Breast epithelium (tissue), 4 donors: ENCODE measurements at places on chromosomes 5 and 9. TPM values are rescaled to one million over a fixed set of nuclear protein-coding genes. Genes with fewer than 3 reads are reported as not detected.

DNA sequence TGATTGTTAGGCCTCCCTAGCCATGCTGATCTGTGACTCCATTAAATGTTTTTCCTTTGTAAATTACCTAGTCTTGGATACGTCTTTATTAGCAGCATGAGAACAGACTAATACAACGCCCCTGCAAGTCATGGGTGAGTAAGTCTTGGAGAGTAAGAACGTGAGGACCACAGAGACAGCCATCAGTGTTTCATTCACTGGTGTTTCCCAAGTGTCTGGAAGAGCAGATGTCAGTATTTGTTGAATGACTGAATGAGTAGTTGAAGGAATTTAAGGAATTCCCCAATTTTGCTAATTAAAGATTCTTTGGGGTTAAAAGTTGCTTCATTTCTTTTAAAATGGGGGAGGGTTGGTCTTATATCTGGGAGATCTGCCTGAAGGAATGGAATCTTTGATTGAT, 178.8 kb downstream of the TRIO start:
- H3K27me3 ChIP-seq = no peaks in the 10 kb centered on the region
- no peak overlapping the region for H3K27ac ChIP-seq
- no peak overlapping the region for H3K4me3 ChIP-seq

The GABRG2 gene
- not detected for total RNA-seq

GRCh38 chr5:179378116-179378440, 32.8 kb upstream of the ADAMTS2 start:
- no peak overlapping the region for H3K4me3 ChIP-seq
- H3K36me3 ChIP-seq = no peaks in the 10 kb centered on the region
- peak overlapping the region; percentile 43 for H3K27ac ChIP-seq
- no peaks in the 10 kb centered on the region for H3K27me3 ChIP-seq

The C5orf52 gene
- not detected for total RNA-seq

DNA sequence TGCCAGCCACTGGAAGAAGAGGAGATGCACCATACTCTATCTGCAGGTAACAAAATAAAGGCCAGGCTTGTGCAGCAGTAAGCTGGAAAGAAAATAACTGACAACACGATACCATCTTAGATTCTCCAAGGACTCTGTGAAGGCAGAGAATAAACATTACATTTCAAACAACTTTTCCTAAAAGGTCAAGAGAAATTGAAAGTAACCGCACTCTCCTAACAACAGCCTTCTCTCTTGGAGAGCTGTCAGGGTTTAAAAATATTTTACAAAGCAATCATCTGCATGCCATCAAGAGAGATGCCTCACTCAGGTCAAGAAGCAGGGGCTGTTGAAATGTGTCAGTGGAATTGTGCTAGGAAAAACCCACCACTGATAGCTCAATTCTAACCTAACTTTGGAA, 13.5 kb upstream of the TTLL11 start:
- no peaks in the 10 kb centered on the region for H3K4me1 ChIP-seq
- no peaks in the 10 kb centered on the region for H3K36me3 ChIP-seq
- no peak overlapping the region for H3K27ac ChIP-seq
- no peak overlapping the region for H3K4me3 ChIP-seq
- no peaks in the 10 kb centered on the region for H3K27me3 ChIP-seq

DNA sequence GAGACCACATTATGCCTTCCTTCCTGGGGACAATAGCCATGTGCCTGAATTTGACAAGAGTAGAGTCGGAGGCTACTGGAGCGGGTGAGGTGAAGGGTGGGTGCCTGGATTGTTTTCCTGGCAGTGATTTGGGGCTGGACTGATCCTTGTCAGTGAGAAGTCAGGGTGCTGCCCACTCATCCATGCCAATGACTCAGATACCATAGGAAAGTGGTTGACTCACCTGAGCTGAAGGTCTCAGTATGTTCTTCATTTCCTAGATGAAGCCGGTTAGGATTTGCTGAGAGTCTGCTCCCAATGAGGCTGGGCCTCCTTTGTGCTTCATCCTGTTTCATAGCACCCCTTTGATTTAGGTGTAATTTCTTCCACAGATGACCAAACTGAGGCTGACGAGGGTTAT, 366.0 kb downstream of the KDM4C start:
- DNase-seq = no peak
- no peak overlapping the region for H3K27ac ChIP-seq
- no peak overlapping the region for H3K4me3 ChIP-seq

DNA sequence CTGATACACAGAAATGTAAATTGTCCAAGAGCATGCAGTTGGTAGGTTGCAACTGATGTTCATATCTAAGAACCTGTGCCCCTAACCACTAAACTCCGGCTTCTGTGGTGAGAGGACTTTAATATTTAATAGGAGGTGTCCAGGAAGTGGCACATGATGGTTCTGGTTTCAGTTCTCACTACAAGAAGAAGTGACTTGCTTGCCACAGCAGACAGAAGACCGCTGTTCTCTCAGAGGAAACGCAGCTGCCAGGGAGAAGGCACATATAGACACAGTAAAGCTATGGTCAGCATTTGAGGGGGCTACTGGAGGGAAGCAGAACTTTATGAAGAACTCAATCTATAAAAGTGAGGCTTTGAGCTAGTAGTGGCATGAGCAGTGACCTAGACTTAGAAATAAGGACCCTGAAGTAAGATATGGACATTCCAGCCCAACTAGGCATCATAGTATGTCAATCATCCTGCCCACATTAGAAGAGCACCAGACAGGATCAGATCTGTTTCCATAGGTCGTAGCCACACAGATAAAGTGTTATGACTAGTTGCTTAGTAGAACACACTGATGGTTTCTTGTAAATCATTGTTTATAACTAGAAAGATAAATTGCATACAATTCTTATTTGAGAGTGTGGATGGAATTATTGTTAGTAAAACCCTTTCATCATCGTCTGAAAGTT, 36.4 kb upstream of the DAB2 start:
- H3K27ac ChIP-seq = no peak overlapping the region
- H3K4me1 ChIP-seq = no peaks in the 10 kb centered on the region
- no peak overlapping the region for H3K4me3 ChIP-seq
- H3K36me3 ChIP-seq = no peaks in the 10 kb centered on the region

GRCh38 chr5:1769017-1769640, 30.5 kb downstream of the MRPL36 start:
- H3K4me1 ChIP-seq = no peaks in the 10 kb centered on the region
- H3K27ac ChIP-seq = no peak overlapping the region

DNA sequence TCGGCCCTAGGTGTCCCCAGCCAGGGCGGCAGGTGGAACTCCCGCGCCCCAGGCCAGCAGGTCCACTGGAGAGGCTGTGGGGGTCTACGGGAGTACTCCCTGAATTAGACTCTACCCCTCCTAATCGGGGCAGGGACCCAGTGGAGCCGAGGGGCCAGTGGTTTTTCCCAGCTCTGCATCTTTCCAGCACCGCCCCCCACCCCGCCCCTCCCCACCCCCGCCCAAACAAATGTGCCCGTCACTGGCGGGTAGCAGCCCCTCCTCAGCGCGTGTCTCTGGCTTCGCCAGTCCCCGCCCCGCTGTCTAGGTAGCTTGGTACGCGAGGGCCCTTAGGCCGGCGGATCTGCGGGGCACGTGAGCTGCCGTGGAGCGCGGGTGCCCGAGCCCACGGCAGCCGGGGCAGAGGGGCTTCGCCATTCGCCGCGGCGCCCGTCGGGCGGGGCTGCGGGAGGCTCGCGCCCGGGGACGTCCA, 7.0 kb downstream of the UNC5A start:
- no peaks in the 10 kb centered on the region for H3K4me1 ChIP-seq
- H3K4me3 ChIP-seq = peak overlapping the region; percentile 39
- H3K27me3 ChIP-seq = peaks cover 8% of the 10 kb centered on the region
- DNase-seq = no peak
- H3K27ac ChIP-seq = no peak overlapping the region

DNA sequence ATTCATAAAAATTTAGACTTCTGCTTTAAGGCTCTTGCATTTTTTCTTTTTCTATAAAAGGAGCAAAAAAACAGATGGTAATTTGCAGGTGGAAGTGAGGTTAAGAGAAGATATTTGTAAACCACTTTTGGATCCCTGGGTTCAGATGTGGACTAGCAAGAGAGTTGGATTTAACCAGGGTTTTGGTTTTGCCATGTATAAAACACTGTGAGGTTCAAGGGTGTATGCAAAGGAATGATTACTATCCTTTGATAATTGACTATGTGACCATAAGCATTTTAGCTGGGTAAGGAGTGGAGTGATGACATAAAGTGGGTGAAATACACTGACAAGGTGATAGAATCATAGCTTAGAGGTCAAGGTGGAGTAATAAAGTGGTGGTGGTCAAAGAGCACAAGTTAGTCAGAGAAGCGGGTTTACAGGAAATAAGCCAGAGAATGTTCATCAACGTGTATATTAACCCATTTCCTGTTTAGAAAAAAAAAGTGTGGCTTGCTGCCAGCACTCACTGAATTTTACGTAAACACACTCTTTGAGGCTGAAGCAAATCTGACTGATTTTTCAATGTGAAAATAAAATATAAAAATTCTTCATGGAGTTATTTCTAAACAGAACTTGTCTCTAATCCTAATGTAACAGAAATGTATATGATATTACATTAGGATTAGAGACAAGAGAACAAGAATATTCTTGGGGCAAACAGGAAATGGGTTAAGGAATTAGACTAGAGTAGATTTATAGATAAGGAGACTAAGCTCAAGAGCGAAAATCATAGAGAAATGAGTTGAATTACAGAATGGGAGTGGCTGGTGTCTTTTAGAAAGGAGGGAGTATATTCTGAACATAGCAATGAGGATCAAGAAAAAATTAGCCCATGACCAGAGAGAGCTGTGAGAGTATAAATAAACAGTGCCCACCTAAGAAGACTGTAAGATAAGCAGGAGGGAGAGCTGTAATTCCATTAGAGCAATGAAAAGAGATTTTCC, 74.5 kb downstream of the CDKN2A start:
- H3K27me3 ChIP-seq = no peaks in the 10 kb centered on the region
- H3K4me3 ChIP-seq = no peak overlapping the region
- no peak overlapping the region for H3K27ac ChIP-seq

GRCh38 chr9:137178201-137178938, 6.5 kb upstream of the TMEM210 start:
- no peak for DNase-seq
- no peaks in the 10 kb centered on the region for H3K27me3 ChIP-seq
- no peak overlapping the region for H3K27ac ChIP-seq
- H3K4me3 ChIP-seq = no peak overlapping the region

GRCh38 chr5:131460867-131461572, 174.0 kb downstream of the RAPGEF6 start:
- H3K27ac ChIP-seq = no peak overlapping the region
- H3K36me3 ChIP-seq = peaks cover 8% of the 10 kb centered on the region
- no peaks in the 10 kb centered on the region for H3K27me3 ChIP-seq
- H3K4me1 ChIP-seq = no peaks in the 10 kb centered on the region
- no peak overlapping the region for H3K4me3 ChIP-seq
